ENCODE measurements at places on chromosomes 7 and 10.

- no peak for DNase-seq
These were observed 27.9 kb downstream of the HYAL4 start for GRCh38 chr7:123872908-123873307.

- DNase-seq = no peak
These were observed 35.8 kb downstream of the MINDY3 start for GRCh38 chr10:15824498-15824897.

DNA sequence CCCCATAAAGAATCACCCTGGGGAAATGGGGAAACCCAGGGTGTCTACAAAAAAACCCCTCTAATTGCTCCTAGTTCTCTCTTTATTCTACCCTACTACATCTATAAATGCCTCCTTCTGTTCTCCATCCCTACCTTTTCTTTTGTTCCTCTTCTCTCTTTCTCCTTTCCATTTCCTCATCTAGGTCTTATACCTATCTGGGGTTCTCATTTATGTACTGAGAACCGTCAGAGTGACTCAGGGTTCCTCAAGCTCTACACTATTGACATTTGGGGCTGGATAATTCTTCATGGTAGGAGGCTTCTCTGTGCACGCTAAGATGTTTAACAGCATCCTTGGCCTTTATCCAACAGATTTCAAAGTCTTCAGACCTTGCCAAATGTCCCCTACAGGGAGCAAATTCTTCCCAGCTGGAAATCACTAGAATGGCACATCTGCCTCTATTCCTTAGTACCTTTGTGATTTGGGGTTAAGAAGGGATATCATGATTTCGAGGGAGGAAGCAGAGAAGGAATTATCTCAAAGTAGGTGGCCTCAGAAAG, 137.4 kb upstream of the PTN start:
- no peak for DNase-seq

DNA sequence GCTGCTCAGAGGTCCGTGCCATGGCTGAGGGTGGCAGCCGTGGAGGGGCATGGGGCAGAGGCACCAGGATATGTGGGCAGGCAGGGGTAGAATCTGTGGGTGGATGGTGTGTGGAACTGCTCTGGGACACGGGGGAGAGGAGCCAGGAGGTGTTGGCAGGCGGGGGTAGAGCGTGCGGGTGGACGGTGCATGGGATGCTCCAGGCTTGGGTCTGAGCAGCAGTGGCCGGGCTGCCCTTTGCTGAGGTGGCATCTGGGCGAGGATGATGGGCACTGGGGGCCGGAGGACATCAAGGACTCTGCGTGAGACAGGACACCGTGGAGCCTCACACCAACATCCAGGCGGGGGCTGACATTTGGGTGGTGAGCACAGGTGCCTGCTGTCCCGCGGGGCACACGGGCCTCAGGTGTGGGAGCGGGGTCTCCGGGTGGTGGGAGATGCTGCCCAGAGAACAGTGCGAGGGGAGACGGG, 46.2 kb downstream of the JAKMIP3 start:
- no peak for DNase-seq

GRCh38 chr7:36474283-36475010, 84.8 kb downstream of the ANLN start:
- no peak for DNase-seq

- DNase-seq = no peak
These were observed 655.9 kb downstream of the SDK1 start for GRCh38 chr7:3956949-3957348.

- no peak for DNase-seq
These were observed 106.1 kb upstream of the SLC13A1 start for GRCh38 chr7:123305840-123306375.

DNA sequence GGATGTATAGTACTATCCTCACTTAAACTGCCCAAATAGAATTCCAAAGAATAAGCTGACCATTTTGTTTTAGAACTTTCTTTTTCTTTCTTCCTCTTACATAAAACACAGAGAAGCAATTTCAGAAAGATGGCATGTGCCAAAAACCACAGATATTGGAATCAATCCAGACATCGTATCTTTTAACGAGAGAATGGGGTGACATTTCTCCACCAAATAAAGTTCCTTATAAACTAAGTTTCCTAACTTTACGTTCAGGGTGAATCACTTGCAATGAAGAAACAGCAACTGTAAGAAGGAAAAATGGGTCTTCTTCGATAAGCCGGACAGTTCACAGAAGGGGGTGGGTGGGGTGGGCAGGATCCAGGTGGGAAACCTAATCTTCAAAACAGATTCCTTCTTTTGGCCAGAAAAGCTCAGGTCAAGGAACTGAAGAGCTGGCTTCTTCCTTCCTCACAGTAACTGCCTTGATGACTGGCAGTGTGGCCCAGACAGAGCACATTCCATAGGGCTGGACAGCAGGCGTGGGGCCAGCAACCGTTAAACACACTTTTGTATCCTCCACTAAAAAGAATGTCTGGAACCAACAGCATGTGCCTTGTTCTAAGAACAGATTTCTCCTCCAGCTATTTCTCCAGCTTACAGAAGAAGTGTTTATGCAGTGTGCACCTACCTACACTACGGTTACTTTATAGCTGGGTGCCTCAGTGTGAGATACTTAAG, 31.5 kb downstream of the CREB3L2 start:
- no peak for DNase-seq

DNA sequence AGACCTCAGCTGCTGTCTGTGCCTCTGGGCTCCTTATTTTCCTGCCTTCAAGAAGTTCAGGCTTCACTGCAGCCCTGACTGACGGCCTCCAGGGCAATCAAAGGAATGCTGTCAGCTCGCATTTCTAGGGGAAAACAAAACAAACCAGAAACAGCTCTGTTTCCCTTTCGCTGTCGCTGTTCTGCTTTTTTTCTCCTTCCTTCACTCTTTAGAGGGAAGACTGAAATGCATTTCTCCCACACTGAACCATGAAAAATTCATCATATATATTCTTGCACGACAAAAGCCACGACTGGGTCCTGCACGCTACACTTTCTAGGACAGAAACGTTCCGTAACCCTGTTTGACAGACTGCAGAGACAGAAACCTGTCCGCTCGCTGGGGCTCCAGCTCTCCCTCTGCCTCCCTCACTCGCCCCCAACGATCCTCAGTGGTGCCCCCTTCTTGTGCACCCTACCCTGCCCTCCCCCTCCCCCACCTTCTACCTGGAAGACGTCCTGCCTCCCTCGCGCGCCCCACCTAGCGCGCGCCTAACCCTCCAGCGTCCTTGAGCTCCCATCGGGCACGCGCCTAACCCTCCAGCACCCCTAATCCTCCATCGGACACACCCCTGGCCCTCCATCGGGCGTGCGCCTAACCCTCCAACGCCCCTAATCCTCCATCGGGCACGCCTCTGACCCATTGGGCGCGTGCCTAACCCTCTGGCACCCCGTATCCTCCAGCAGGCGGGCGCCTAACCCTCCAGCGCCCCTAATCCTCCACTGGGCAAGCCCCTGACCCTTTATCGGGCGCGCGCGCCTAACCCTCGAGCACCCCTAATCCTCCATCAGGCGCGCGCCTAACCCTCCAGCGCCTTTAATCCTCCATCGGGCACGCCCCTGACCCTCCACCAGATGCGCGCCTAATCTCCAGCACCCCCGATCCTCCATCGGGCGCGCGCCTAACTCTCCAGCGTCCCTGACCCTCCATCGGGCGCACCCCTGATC, 37.1 kb downstream of the SVOPL start:
- DNase-seq = no peak

- DNase-seq = no peak
These were observed 537.5 kb downstream of the GPAM start for GRCh38 chr10:111646021-111646420.

DNA sequence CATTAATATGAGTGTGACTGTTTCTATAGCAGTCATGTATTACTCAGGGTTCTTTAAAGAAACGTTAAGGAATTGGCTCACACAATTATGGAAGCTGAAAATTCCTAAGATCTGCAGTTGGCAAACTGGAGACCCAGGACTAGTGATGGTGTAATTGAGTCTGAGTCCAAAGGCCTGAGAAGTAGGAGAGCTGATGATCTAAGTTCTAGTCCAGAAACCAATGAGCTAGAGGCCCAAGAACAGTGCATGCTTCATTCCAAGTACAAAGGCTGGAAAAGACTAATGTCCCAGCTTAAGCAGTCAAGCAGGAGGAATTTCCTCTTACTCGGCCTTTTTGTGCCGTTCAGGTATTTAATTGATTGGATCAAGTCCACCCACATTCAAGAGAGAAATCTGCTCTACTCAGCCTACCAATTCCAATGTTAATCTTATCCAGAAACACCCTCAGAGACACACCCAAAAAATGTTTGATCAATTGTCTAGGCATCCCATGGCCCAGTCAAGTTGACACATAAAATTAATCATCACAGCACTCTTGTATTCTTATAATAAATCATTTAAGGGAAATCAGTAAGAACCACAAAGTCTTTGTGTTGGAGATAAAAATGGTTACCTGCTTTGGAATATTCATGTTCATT, 312.1 kb downstream of the PRKG1 start:
- DNase-seq = no peak

DNA sequence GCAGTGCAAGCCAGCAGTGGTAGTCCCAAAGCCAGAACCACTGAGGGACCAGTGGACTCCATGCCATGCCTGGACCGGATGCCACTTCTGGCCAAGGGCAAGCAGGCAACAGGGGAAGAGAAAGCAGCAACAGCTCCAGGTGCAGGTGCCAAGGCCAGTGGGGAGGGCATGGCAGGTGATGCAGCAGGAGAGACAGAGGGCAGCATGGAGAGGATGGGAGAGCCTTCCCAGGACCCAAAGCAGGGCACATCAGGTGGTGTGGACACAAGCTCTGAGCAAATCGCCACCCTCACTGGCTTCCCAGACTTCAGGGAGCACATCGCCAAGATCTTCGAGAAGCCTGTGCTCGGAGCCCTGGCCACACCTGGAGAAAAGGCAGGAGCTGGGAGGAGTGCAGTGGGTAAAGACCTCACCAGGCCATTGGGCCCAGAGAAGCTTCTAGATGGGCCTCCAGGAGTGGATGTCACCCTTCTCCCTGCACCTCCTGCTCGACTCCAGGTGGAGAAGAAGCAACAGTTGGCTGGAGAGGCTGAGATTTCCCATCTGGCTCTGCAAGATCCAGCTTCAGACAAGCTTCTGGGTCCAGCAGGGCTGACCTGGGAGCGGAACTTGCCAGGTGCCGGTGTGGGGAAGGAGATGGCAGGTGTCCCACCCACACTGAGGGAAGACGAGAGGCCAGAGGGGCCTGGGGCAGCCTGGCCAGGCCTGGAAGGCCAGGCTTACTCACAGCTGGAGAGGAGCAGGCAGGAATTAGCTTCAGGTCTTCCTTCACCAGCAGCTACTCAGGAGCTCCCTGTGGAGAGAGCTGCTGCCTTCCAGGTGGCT, 97.7 kb downstream of the TACC2 start:
- DNase-seq = no peak

- DNase-seq = no peak
These were observed 5.3 kb downstream of the DNAJB12 start for GRCh38 chr10:72349438-72349837.

DNA sequence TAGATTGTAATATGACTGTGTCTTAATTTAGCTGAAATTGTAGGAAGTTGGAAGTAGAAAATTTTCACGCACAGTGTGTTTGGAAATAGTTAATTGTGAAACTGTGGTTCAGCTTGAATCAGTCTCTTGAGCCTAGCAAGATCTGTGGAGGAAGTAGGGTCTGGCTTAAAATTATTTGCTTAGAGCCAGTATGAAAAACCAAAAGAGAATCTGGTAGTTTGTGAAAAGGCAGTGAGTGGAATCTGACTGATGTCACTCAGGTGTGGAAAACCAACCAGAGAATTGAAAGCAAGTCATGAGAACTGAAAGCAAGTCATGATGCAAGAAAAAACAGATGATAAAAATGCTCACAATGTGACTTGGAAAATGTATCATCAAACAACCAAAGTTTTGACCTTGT, 11.5 kb downstream of the LIPJ start:
- DNase-seq = no peak

DNA sequence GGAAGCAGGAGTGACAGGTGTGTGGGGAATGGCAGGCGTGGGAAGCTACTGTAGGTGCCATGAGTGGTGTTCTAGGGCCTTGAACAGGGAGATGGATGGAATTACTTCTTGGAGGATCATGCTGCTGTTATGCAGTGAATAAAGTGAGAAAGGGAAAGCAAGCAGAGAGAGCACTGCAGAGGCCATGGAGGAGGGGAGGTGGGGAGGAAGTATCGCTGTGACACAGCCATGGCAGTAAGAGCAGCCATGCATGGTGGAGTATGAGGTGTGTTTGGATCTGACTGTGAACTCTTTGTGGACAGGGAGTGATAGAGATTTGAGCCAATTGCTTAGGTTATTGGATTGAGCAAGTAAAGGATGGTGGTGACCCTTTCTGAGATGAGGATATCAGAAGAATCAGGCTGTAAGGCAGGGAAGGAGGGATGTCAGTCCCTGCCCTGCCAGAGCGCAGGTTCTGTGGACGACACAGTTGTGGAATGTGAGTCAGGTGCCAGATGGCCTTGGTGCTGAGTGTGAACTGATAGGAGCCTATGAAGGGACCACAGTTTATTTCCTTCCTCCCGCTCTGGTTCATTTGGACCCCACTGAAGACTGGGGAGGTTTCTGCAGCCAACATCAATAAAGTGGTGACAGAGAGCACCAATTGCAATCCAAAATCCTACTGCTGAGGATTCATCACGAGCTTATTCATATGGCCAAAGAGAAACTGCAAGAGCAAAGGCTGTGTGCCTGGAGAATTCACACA, 105.5 kb upstream of the TMEM72 start:
- no peak for DNase-seq

GRCh38 chr7:107959527-107959898, 43.4 kb downstream of the LAMB1 start:
- DNase-seq = no peak

DNA sequence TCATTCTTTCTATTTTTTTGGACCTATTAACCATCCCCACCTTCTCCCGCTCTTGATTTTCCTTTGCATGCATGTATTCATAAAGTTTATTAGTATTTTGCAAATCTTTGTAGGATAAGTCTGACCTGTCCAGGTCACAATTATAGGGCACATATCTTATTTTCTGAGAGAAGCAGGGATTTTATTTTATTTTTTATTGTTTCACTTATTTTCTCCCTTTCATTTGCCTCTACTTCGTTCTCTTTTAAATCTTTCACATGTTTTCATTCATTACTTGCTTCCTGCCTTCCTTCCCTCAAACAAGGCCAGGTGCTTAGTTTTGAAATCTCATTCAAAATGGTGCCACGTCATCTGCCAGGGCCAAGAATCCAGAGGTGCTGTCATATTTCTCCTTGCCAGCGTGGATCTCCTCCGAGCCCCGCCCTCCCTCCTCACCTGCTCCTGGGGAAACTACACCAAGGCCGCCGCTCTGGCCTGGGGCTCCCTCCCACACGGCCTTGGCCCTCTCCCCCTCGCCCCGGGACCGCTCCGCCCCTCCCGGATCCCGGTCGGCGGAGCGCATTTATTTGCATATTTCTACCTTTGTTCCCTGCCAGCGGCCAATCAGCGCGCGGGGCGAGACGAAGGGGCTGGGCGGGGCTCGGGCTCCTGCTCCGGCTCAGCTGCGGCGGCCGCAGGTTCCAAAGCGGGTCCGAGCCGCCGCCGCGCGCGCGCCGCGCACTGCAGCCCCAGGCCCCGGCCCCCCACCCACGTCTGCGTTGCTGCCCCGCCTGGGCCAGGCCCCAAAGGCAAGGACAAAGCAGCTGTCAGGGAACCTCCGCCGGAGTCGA, at the start of gene TSPAN13:
TSPAN13 (plus strand) TSS at position 654 of the 830 bp plus-strand sequence. CDS start 213 bp downstream, outside the sequence.
- peak; percentile 95 for DNase-seq
